Fibroblast of skin of right biceps (primary cell): ENCODE measurements at places on chromosomes 3 and 15.

DNA sequence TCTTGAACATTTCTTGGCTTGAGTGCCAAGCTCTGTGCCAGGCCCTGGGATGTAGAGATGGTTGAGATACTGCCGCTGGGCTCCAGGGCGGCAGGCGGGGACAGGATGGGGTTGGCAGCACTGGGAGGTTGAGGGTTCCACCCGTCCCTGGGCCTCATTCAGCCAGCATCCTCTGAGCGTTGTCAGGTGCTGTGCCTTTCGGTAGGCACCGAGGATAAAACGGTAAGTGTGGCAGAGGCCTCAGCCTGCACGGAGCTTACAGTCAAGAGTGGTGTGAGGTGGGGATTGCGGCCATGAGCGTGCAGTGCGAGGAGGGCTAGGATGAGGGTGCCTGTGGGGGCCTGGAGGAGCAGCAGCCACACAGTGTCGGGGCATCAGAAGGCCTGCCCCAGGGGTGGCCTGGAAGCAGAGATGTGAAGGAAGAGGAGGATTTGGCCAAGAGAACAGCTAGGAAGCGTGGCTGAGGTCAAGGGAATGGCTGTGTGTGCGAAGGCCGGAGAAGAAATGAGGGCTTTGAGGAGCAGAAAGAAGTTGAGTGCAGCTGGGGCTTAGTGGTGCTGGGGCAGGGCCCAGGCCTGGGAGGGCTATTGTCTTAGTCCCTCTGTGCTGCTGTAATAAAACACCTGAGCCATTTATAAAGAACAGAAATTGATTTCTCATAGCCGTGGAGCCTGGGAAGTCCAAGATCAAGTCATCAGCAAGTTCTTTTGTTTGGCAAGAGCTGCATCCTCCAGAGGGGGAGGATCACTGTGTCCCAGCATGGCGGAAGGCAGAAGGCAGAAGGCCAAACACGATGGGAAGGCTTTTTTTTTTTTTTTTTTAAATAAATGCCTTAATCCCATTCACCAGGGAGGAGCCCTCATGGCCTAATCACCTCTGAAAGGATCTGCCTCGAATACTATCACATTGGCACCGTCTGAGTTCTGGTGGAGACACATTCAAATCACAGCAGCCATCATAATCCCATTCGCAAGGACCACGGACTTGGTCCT, 22.7 kb downstream of the CORO2B start:
- DNase-seq: no peak

- no peak for DNase-seq
These were observed 61.4 kb downstream of the MGLL start for GRCh38 chr3:127760791-127761440.

DNA sequence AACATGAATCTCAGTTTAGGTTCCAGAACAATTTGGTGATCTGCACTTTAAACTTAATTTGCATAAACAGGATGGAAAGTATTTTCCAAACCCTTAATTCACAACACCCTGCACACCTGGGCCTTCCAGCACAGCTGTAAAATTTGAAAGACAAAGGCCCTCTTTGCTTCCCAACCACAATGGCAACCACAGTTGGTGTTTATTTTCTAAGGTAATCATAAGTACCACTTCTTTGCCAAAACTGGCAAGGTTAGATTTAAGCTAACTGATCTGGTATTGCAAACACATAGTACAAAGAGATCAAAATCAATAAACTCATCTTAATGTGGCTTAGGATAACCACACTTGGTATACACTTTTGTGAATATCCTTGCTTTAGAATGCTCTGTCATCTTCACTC, 4.1 kb downstream of the LRIG1 start:
- no peak for DNase-seq

GRCh38 chr15:46636206-46636605, 1001.4 kb downstream of the SQOR start:
- DNase-seq: peak; percentile 0

GRCh38 chr15:69298354-69298696, 387 bp upstream of the PAQR5 start:
- DNase-seq: no peak

GRCh38 chr3:12663401-12663935, 449 bp downstream of the RAF1 start:
- peak; percentile 28 for DNase-seq

GRCh38 chr3:139897759-139898158, 37.2 kb upstream of the CLSTN2 start:
- no peak for DNase-seq

GRCh38 chr3:66068255-66068654, 29.5 kb upstream of the MAGI1 start:
- DNase-seq: no peak

DNA sequence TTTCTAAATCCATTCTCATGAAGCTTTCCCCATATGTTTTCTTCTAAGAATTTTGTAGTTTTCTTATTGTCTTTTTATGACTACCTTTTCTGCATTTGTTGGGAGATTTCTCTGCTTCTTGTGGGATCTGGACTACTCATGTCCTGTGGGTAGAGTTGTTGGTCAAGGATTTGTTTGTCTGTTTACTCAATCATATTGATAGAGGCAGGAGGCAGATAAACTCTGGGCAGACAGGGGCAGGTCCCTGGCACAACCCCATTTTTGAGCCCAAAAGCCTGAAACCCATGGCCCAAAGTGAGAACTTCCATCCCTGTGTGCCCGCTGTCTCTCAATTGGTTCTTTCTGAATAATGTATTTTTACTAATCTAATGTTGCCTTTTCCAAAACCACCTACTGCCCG, 12.3 kb downstream of the PGBD4 start:
- DNase-seq: no peak

DNA sequence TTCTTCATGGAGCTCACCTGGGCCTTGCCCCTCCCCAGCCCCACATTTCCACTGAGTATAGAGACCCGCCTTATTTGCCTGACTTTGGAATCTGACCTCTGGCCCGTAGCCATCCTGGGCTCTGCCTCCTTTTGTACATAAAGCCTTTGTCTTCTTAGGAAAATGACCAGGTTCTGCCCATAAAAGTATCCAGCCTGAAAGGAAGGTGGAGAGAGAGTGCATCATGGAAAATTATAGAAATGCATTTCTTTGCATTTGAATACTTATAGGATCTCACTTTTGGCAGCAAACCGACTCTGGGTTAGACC, 3.6 kb upstream of the SH2D7 start:
- no peak for DNase-seq
